SK-N-DZ (cell line): ENCODE measurements at places on chromosomes 16 and 17.
A peak's percentile ranks its signal among the peaks of the same experiment; 100 is the strongest.

DNA sequence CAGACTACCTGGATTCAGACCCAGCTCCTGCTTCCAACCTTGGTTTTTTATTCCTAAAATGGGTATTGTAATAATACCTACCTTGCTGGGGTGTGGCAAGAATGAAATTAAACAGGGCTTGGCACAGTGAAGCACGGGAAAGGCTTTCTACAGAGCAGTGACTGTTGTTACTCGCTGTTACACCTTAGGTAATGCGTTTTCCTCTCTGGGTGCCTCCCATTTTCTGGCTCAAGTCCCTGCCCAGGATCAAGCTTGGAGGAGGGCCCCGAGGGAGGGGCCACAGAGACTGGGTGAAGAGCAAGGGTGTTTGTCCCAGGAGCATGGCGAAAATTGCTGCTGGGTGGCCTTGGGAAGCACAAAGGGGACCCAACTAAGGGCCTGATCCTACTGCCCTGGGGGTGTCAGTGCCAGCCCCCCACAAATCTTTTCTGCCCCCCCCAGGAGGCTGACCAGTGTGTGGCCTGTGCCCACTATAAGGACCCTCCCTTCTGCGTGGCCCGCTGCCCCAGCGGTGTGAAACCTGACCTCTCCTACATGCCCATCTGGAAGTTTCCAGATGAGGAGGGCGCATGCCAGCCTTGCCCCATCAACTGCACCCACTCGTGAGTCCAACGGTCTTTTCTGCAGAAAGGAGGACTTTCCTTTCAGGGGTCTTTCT is 13.3 kb downstream of the MIEN1 start:
- no peak for DNase-seq

GRCh38 chr17:66750781-66751543 is 84.0 kb upstream of the CACNG5 start:
- no peak for DNase-seq

GRCh38 chr17:36546418-36547093 is 1.8 kb downstream of the GGNBP2 start:
- DNase-seq = no peak

DNA sequence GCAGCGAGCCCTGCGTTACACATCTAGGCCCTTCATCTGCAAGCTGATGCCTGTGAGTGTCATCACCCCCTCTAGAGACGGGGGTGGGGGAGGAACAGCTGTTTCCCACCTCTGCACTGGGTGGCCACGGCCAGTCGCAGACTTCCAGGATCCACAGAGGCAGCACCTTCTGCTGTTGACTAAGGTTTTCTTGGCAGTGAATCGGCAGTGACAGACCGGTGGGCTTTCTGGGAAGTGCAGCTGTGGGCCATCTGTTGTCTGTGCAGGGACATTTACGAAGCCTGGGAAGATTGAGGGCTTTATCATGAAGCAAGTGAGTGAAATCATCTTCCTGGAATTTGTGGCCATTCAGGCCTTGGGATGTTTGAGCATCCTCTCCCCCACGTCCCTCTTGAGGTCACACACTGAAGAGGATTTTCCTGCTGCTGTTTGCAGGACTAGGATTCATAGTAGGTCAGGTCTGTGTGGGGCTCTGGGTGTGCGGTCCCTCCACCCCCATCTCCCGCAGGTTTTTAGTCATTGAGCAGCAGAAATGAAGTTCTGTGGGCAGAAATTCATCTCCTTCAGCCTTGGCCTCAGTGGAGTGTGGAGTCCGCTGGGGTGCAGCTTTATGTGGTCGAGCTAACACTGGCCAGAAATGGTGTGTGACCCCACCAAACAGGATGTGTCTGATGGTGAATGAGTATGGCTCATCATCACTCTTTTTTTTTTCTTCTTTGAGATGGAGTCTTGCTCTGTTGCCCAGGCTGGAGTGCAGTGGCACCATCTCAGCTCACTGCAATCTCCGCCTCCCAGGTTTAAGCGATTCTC is 12.0 kb downstream of the PGS1 start:
- no peak for DNase-seq

- no peak for DNase-seq
These were observed 55.5 kb downstream of the RPH3AL start for GRCh38 chr17:296906-297690.

DNA sequence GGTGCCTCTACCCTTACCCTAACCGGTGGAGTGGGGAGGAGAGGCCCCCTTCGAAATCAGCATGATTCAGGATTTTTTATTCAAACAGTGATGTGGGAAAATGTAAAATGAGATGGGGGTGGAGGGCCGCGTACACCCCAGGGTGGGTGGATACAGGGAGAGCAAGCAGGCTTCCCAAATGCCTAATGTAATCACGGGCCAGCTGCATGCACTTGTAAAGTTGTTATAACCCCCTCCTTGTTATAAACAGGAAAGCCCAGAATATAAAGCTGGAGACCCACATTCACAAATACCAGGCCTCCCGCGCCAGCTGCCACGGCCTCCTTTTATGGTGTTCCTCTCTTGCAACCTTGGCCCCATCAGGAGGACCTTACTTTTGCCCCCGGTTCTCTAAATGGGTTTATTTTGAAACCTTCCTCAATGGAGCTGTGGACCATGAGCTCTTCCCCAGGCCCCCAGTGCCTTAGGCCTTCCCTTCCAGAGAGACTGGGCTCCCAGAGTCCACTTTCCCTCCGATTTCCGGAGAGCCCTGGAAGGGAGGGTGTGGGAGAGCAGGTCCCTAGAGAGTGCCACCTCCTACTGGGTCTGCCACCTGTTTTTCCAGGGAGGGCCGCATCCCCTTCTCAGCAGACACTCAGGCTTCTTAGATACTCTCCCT is 906 bp upstream of the FOXL1 start:
- no peak for DNase-seq

DNA sequence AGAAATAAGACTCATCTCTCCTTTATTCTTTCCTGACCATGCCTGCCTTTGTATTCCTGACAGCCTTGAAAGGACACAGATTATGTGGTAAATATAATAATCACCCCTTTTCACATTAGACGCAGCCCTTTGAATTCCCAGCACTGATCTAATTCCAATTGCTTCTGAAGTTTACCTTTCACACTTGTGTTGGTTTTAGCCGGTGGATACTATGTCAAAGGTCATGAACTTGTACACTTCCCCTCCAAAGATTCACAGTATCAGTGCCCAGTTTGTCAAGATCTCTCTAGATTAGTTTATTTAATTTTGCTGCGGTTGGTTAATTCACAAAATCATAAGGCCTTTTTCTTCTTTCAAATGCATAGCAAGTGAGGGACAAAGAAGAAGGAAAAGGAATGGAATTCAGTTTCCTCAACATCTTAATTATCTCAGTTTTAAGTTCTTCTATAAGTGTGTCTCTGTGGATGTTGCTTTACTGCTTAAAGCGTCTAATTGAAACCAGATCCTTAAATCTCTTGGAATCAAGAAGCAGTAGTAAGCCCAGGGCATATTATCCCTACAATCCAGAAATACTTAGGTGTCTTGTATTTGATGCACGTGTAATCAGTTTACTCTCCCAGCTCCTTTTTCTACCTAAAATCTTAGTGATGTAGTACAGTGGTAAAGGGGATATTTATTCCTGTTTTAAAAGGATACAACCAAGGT is 174.3 kb upstream of the TBX2 start:
- DNase-seq = no peak

DNA sequence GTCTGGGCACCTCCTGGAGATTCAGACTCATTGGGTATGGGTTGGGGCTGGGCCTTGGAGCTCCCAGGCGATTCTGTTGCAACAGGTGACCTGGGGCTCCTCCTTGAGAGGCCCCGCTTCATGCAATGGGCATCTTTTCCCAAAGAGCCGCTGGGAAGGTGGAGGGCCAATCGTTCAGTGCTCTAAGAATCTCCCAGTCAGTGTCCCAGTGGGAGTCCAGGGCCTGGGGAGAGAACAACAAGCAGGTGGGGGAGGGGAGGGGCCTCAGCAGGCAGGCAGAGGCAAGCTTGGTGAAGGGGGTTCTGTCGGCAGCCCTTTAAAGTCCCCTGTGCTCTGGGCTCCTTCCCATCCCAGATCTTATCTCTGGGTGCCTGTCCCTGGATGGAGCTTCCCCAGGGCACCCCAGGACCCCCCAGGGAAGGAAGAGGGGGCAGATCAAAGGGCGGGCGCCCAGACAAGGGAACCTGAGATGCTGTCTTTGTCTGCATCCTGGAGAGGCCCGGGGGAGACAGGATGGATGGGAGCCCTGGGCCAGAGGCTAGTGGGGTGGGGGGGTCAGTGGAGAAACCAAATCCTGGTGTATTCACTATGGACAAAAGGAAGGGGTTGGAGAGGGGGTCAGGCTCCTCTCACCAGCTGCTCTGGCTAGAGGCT is 30.5 kb upstream of the NXPH3 start:
- DNase-seq = no peak

- DNase-seq = peak; percentile 65
These were observed 8.6 kb upstream of the ENPP7 start for GRCh38 chr17:79721993-79722671.

GRCh38 chr17:43445009-43445589 is 38.7 kb upstream of the DHX8 start:
- DNase-seq = no peak
